ENCODE measurements at places on chromosomes 1 and 21. TPM values are rescaled to one million over a fixed set of nuclear protein-coding genes. Genes with fewer than 3 reads are reported as not detected.

IQGAP3 gene
- 10.5 TPM for total RNA-seq

FCRL6 gene
- total RNA-seq: 0.11 TPM

AMY1B gene
- total RNA-seq: not detected

FAM177B gene
- total RNA-seq: not detected

REN gene
- total RNA-seq: not detected

DNA sequence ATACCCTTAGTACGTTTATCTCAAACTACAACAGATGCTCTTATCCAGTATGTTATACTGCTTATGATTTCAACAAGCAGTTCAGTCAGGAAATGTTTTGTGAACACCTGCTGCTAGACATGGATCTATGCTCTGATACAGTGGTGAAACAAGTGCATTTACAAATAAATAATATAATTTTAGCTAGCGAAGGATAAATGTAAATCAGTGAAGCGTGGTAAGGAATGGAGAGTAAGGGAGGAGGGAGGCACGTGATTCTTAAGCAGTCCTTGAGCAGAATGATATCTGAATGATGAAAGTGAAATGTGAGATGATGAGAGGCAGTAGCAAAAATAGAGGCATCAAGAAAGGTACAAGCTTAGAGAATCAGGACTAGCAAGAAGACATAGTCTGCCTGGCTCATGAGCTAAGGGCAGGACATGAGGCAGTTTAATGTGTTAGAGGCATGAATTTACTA lies 6.3 kb downstream of the TSNAX start:
- no peak overlapping the region for H3K27ac ChIP-seq
- no peak overlapping the region for H3K4me3 ChIP-seq
- no peak for DNase-seq
- no peaks in the 10 kb centered on the region for H3K27me3 ChIP-seq

GRCh38 chr1:182662121-182662890 lies 22.1 kb downstream of the RGS8 start:
- no peaks in the 10 kb centered on the region for H3K4me1 ChIP-seq
- no peaks in the 10 kb centered on the region for H3K27me3 ChIP-seq
- no peaks in the 10 kb centered on the region for H3K36me3 ChIP-seq
- no peak overlapping the region for H3K27ac ChIP-seq

GRCh38 chr1:208033236-208033635 lies 122.3 kb upstream of the CD34 start:
- H3K4me1 ChIP-seq: no peaks in the 10 kb centered on the region
- no peak overlapping the region for H3K4me3 ChIP-seq
- H3K27ac ChIP-seq: no peak overlapping the region
- no peaks in the 10 kb centered on the region for H3K27me3 ChIP-seq

DNA sequence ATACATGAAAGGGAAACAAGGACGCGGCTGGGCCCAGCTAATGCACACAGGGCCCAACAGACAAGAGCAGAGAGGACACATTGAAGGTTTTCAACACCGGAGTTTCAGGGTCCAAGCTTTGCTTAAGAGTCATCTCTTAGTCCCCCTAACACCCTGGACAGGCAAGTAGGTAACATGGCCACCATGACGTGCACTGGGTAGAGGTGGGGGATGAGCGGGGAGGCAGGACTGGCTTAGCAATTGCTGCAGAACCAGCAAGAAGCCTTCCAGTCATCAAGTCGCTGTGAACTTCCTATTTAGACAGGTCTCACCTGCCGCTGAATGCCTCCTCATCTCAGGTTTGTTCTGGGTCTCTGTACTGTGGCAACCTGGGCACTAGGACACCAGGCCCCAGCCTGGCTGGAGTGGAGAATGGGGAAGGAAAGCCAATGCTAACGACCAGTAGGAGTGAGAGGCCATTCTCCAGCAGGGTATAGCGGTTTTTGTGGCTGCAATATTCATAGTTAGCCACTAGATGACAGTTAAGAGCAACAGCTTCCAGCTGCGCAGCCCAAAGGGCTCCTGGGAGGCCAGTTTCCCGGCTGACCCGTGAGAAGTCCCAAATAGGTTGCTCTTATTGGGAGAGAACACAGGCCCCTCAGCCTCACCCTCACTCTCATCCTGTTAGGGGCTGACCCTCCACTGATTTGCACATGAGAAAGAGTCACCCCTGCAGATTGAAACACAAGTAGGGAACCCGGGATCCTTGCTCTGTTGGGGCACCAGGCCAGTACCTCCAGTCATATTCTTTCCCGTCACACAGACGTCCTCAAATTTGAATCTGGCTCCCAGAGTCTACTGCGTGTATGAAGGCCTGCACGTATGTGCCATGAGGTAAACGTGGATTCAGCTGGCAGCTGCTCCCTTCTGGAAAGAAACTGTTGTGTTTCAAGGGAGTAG lies 6.0 kb upstream of the PIGC start:
- H3K4me1 ChIP-seq: no peaks in the 10 kb centered on the region
- DNase-seq: no peak
- H3K36me3 ChIP-seq: no peaks in the 10 kb centered on the region
- no peaks in the 10 kb centered on the region for H3K27me3 ChIP-seq
- H3K27ac ChIP-seq: no peak overlapping the region
- H3K4me3 ChIP-seq: no peak overlapping the region

- DNase-seq: no peak
- no peaks in the 10 kb centered on the region for H3K4me1 ChIP-seq
- no peaks in the 10 kb centered on the region for H3K36me3 ChIP-seq
- H3K27me3 ChIP-seq: no peaks in the 10 kb centered on the region
- H3K4me3 ChIP-seq: no peak overlapping the region
Observed at GRCh38 chr21:20971296-20971921, 26.8 kb upstream of the NCAM2 start.

- H3K4me1 ChIP-seq: no peaks in the 10 kb centered on the region
- no peaks in the 10 kb centered on the region for H3K36me3 ChIP-seq
- no peak overlapping the region for H3K4me3 ChIP-seq
- no peak for DNase-seq
- no peak overlapping the region for H3K27ac ChIP-seq
Observed at GRCh38 chr1:151565502-151566189, 25.5 kb downstream of the TUFT1 start.

- H3K4me3 ChIP-seq: no peak overlapping the region
- no peaks in the 10 kb centered on the region for H3K36me3 ChIP-seq
- no peaks in the 10 kb centered on the region for H3K27me3 ChIP-seq
- H3K27ac ChIP-seq: no peak overlapping the region
- H3K4me1 ChIP-seq: no peaks in the 10 kb centered on the region
- DNase-seq: no peak
Observed at GRCh38 chr1:83960669-83961277, 38.2 kb downstream of the TTLL7 start.

DNA sequence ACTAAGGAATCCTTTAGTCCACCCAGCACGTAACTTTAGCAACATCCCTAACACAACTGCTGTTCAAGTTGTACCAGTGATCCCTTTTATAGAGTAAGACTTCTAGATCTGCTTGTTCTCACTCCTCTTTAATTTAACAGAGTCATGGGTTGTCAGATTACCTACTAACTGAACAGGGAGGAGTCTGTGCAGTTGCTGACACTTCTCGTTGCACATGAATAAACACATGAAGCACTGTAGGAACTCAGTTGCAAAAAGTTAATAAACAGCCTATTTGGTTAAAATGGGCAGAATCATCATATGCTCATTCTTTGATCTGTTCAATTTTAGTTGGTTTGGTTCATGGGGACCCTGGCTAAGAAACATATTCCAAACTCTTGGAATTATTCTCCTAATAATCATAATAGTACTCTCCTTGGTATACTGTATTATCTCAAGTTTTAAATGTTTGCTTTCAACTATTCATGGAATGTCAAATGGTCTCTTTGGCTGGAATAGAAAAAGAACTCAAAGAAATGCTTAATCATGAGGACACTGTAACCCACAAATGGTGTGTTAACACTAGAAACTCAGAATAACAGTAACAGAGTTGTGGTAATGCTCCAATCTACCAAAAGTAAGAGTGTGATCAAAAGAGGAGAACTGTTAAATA lies 15.6 kb downstream of the PLPPR5 start:
- H3K4me1 ChIP-seq: no peaks in the 10 kb centered on the region
- no peak overlapping the region for H3K27ac ChIP-seq
- DNase-seq: peak; percentile 2
- no peaks in the 10 kb centered on the region for H3K36me3 ChIP-seq
- H3K27me3 ChIP-seq: no peaks in the 10 kb centered on the region
- H3K4me3 ChIP-seq: no peak overlapping the region

DNA sequence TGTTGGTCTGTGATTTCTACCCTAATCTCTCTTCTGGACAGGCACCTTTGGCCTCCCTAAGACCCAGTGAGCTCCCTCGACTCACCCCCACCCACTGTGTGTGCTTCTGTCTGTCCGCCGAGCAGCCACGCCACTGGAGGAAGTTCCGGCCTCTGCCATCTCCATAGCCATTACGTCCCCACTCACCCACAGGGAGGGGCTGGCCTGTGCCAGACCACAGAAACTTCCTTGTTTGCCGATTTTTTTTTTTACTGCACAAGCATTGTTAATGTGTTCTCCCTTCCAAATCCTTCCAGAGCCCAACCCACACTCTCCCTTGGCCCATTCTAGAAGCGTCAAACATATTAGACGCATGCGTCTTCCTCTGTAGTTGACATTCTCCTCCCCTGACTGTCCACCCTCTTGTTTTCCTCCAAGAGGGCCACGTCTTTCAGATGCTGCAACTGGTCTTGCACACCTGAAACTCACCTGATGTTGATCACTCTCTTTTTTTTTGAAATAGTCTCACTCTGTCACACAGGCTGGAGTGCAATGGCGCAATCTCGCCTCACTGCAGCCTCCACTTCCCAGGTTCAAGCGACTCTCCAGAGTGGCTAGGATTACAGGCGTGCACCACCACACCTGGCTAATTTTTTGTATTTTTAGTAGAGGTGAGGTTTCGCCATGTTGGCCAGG lies 72.3 kb downstream of the EVA1C start:
- DNase-seq: no peak
- H3K36me3 ChIP-seq: no peaks in the 10 kb centered on the region
- no peak overlapping the region for H3K4me3 ChIP-seq

DNA sequence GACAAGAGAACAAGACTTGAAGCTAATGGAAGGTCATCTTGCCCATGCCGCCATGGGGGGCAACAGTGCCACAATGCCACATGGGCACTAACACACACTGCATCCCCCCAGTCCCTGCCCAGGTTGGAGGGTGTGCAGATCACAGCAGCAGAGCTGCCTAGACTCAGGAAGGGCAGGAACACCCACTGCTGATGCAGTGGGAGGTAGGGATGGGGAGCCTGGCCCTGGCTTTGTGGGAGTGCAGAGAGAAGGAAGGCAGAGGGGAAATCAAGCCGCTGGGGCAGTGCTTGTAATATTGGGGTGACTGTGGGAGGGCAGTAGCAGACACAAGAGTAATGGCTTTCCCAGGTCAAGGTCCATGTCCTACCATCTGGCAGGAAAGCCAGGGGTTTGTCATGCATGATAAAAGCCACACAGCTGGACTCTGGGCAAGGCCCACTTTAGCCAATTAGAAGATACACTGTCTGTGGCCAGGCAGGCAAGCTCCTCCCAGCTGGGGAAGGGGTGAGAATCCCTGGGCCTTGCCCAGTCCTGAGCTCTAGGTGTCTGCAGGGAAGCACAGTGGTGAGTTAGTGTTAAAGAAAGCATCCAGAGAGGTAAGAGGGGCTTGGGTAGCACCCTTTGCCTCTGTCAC lies 25.4 kb upstream of the MEF2D start:
- no peak overlapping the region for H3K27ac ChIP-seq
- H3K36me3 ChIP-seq: no peaks in the 10 kb centered on the region
- no peak for DNase-seq
- H3K4me3 ChIP-seq: no peak overlapping the region
- no peaks in the 10 kb centered on the region for H3K27me3 ChIP-seq
- H3K4me1 ChIP-seq: peaks cover 24% of the 10 kb centered on the region

Data from GM12878 (cell line).